Fibroblast of pulmonary artery (primary cell): ENCODE measurements at places on chromosomes 13 and 19.

DNA sequence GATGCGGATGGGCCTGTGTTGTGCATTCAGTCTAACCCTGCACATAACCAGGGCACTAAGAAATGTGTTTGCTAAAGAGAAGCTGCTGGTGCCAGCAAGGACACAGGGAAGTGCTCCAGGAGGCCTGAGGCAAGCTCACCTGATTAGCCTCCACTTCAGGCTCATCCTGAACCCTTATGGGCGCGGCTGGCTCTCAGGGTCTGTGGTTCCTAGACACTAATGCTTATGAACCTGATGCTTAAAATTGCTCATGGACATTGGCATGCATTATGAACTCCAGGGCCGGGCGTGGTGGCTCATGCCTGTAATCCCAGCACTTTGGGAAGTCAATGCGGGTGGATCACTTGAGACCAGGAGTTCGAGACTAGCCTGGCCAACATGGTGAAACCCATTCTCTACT, 34.3 kb downstream of the SERP2 start:
- no peak for DNase-seq

GRCh38 chr13:107209824-107210722, 642.1 kb upstream of the ARGLU1 start:
- peak; percentile 59 for DNase-seq

DNA sequence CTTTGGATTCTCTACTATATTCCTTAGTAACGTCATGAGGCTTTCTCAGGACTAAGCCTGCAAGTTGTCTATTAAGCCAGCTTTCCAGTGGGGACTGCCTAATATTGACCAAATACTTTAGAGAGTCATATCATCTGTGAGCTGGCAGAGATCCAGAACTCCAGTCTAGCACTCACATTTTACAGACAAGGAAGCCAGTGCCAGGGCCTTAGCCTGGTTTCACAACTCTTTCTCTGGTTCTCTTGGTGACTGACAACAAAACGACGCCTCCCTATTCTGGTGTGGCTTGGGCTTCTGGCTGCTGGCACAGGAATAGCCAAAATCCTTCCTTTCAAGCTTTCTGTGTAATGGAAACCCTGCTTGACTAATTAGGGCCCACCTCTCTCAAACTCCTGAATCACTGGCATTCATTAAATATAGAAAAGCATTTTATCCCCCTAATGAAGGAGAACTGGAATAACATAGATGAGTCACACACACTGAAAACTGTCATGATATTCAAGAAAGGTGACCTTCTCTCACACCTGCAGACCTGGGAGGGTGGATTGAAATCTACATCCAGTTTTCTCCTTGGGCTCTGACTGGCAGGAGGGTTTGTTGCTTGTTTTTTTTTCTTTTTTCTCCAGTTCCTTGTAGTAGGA, 75.2 kb upstream of the UBL3 start:
- DNase-seq, result peak; percentile 95

DNA sequence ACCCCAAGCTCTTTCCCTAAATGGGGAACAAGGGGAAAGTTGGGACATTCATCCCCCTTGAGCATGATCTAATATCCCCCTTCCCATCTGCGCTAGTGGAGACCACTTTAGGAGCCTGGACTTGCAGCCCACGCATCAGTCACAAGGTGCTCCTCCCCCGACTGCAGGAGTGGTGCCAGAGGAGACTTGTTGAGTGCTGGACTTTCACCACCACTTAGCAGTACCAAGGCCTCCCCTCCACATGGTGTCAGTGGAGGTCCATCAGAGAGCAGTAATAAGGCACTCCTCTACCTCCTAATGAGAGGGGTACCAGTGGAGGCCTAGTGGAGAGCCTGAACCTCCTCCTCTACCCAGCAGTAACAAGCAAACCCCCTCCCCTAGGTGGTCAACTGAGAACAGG, 22.5 kb downstream of the CAB39L start:
- DNase-seq, result peak; percentile 21

GRCh38 chr19:6480848-6481415, 655 bp downstream of the DENND1C start:
- DNase-seq, result no peak

- no peak for DNase-seq
Observed at GRCh38 chr19:31975461-31975860, 369.9 kb upstream of the ZNF507 start.

- peak; percentile 95 for DNase-seq
Observed at GRCh38 chr19:3580156-3580934, 4.9 kb upstream of the GIPC3 start.

- no peak for DNase-seq
Observed at GRCh38 chr19:47358936-47359335, 9.8 kb downstream of the DHX34 start.

GRCh38 chr13:92677571-92677970, 549.0 kb upstream of the GPC6 start:
- DNase-seq, result no peak

- no peak for DNase-seq
Observed at GRCh38 chr19:47670736-47671135, 42.5 kb upstream of the EHD2 start.

- DNase-seq, result no peak
Observed at GRCh38 chr19:10517361-10517759, at the start of gene S1PR5. S1PR5 (minus strand) TSS chr19:10517447; CDS start chr19:10515011, 2,436 bp downstream.

DNA sequence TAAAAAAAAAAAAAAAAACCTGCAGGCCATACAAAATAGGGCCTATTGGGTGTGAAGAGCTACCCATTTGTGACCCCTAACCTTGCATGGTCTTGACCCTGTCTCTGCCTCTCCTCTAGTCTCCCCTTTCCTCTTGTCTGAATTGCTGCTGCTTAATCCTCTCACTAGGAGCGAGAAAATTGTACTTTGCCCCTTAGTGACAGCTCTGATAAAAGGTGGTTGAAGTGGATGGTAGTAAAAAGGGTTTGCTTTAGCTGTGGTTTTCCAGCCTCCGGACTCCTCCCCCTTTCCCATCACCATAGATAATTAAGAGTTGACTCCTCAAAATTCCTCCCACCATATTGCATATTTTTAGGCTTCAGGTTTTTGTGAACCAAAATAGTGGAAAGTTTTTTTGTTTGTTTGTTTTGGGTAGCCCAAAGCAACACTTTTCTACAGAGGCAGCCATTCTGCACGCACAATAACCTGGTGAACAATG, 23.5 kb downstream of the ACTN4 start:
- DNase-seq, result no peak

GRCh38 chr13:20482275-20482761, 43.3 kb downstream of the CRYL1 start:
- DNase-seq, result peak; percentile 3

DNA sequence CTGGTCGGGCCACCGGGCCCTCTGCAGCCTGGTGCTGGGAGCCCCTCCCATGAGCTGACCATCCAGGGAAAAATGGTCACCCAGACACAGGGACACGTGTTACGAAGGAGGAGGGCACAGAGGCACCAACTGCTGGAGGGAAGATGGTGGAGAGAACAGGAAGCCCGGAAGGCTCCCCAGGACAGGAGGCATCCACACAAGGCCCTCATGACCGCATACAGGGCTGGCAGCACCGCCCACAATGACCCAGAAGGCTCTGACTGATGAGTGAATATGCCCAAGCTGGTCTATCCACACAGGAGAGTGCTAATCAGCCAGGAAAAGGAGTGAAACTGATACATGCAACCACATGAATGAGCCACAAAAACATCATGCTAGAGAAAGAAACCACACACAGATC, 14.0 kb upstream of the TMEM86B start:
- DNase-seq, result no peak

DNA sequence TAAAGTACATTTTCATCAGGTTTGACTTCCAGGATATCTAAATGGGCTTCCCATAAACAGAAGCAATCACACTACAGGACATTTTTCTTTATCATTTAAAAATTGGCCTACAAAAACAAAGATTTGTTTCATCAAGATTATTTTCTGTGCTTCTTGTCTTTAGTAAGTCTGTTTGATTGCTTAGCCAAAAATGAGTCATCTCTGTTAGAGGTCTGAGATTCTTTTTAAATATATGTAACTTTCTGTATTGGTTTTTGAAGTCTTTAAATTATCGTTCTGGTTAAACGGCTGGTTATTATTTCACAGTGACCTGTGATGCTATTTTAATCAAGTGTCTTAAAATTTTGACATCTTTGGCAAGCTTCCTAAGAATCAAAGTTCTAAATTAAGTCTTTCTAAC, 62.7 kb downstream of the SLITRK1 start:
- DNase-seq, result no peak

DNA sequence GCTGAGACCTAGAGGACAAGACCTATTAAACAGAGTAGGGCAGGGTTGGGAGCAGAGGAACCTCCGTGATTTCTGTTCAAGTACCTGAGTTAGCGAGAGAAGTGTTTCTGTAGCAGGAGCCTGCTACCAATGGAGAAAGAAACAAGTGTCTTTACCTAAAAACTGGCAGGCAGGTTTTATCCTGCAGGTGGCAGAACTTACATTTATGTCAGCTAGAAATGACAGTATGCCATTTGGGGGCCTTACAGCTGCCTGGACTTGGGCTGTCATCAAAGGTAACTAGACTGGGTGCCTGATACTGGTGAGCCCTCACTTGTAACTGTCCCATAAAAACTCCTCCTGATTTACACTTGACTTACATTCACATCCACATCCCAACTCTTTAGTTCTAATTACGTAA, 185.3 kb upstream of the MIR17HG start:
- no peak for DNase-seq

DNA sequence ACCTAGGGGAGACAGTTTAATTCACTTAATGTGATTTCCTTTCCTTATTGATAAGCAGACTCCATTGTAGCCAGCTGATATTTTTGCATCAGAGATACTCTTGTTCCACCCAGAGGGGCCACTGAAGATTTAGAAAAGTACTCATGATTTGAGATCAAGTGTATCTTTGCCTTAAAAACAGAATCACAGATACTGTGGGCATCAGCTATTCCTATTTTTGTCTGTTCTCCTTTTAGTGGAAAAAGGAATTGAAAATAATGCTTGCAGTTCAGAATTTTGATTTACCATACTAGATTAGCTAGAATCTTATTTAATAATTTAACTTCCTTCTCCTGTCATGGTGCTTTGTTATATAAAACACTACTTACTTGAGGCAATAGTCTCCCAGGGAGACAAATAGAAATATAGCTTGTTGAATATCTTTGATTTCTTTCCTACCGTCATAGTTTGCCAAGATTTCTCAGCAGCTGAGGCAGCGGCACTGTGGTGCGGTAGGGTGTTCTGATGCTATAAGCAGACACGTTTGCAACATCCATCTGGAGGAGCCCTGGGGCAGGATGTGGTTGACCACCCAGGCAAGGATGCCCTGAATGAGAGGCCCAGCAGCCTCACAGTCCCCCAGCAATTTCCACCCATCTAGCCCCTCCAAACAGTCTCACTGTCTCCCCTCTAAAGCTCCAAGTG, 47.0 kb upstream of the RAP2A start:
- DNase-seq, result no peak

GRCh38 chr13:95676105-95676761, 706 bp upstream of the DNAJC3 start:
- DNase-seq, result peak; percentile 52

GRCh38 chr13:29505511-29505910, 90.0 kb downstream of the SLC7A1 start:
- no peak for DNase-seq

DNA sequence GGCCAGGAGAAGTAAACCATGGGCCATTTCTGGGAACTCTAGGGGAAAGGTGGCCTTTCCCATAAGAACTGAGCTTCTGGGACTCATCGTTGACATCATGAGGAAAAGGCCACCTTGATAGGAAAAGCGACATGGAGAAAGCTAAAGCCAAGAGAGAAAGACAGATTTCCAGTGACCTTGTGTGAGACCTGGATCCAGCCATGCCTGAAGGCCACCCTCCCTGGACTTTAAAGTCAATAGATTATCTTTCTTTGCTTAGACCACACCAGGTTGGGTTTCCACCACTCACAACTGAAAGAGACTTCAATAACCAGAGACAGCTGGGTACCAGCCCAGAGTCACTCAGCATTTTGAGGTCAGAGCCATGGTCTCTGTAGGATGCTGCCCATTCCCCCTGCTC, 3.5 kb downstream of the CYP4F2 start:
- DNase-seq, result no peak

DNA sequence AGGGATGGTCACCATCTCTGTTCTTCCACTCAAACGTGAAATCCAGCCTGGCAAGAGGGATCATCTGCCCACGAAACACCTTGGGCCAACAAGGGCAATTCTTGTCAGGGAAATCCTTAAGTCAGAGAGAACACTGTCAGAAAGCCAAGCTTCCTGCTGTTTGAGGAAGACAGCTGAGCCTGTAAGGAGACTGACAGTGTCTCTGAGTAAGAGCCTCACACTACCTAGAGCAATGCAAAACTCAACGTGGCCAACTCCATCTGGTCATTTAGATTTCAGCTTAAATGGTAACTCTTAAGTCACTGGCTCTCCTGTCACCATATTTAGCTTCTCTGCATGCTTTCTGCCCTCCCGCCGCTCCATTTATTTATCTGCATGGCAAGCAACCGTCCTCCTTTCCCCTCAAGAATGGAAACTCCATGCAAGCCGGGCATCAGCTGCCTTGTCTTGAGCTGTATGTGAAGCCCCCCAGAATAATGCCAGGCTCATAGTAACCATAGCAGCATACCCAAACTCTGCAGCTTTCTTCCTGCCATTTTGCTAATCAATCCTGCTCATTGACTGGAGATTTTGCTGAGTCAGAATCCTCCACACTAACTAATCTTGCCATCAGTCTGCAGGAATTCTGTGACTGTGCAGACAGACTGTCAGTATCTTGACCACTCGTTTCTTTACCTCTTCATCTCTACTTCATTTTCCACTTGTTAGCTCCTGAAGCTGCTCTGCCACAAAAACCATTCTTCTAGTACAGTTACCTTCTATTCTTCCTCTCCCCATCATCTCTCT, 159.8 kb downstream of the IRS2 start:
- no peak for DNase-seq
